ENCODE measurements at places on chromosomes 4 and X.
A peak's percentile ranks its signal among the peaks of the same experiment; 100 is the strongest.

- DNase-seq, result no peak
Measured at GRCh38 chrX:35150052-35150451, 207.5 kb downstream of the FAM47B start.

GRCh38 chr4:87058356-87059073, 123.7 kb downstream of the AFF1 start:
- peak; percentile 71 for DNase-seq

DNA sequence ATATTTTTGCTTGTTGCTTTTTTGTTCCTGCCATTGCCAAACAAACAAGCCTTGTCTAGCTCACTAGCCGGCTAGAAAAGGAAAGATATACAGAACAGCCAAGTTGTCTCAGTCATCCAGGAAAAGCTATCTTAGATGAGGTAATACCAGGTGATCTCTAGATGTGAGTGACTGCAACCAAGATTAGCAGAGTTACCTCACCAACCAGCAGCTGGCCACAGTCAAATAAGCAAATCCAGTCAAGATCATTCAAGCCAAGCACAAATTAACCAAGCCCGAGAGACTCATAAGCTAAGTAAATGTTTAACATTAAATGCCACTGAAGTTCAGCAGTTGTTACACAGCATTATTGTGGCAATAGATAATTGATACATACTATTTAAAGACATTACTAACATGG, 108.6 kb downstream of the CENPC start:
- no peak for DNase-seq

GRCh38 chr4:183830438-183830985, 74.6 kb upstream of the STOX2 start:
- DNase-seq, result no peak

DNA sequence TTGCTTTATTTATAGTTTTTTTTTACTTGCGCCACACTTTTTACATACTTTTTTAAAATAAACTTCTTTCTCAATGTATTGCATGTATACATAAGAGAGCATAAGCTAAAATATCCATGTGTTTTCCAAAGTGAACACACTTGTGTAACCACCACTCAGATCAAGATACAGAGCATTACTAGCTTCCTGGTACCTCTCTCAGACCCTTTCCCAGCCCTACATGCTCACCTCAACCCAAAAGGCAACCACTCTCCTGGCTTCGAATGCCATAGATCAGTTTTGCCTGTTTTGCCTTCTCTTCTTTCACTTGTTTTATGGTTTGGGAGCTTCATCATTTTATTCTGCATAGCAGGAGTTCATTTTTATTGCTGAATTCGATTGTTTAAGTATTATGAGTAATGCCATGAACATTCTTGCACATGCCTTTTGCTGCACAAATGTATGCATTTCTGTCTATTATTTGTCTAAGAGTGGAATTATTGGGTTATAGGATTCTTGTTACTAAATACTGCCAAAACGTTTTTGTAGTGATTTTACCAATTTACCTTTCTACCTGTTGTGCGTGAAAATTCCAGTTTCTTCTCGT, 45.9 kb upstream of the NUDT6 start:
- no peak for DNase-seq

GRCh38 chrX:11100281-11101035, 10.7 kb upstream of the HCCS start:
- no peak for DNase-seq

DNA sequence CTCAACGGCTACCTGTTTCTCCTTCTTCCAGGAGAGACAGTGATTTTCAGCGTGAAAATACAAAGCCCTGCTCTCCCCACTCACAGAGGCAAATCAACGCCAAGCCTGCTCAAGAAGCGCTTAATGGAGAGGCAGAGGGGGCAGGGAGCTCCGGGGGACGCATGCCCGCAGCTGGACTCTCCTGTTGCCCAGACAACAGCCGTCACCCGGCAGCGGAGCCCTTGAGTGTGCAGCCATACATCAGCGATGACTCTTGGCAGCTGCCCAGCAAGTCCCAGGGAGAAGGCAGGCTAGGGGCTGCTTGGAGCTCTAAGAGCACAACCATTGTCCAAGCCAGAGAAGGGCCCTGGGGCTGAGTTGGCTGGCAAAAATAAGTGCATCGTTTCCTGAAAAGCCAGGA, 71.0 kb upstream of the AFAP1 start:
- no peak for DNase-seq

DNA sequence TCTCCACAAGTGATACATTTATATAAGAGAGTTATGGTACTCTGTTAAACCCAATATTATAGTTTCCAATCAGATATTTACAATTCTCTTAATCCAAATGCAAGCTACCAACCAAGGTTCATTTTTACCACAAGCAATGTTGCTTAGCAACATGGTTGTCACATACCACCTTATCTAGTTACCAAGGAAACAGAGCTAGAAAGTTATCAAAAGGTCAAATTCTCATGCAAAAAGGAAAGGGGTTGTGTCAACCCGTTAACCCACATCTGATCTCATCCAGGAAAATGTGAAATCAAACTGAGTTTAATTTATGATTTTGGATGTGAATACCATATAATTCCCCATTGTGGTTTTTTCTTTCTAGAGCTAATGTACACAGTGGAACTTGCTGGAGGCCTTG, 274.1 kb upstream of the MAGEB2 start:
- DNase-seq, result no peak

GRCh38 chrX:47595716-47596251, 13.5 kb downstream of the TIMP1 start:
- DNase-seq, result no peak

GRCh38 chr4:65399084-65399483, 271.2 kb downstream of the EPHA5 start:
- no peak for DNase-seq

DNA sequence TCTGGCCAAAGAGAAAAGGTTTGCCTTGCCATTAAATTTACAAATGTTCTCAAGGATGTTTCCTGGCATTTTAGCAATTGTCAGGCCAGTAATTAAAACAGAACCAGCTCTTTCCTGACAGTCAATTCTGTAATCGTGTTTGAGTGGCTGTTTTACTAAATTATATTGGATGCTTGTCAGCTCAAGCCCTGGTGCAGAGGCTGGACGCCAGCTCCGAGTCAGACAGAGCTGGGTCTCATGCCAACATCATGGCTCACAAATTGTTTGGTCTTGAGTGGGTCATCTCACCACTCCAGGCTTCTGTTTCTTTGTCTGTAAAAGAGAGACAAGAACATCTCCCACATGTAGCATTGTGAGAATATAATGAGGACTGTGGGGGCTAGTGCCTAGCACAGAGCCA, 190.3 kb upstream of the PSAPL1 start:
- DNase-seq, result no peak

GRCh38 chr4:57633212-57633859, 523.2 kb upstream of the IGFBP7 start:
- no peak for DNase-seq

- no peak for DNase-seq
Measured at GRCh38 chrX:126799059-126799458, 20.5 kb upstream of the PRR32 start.

DNA sequence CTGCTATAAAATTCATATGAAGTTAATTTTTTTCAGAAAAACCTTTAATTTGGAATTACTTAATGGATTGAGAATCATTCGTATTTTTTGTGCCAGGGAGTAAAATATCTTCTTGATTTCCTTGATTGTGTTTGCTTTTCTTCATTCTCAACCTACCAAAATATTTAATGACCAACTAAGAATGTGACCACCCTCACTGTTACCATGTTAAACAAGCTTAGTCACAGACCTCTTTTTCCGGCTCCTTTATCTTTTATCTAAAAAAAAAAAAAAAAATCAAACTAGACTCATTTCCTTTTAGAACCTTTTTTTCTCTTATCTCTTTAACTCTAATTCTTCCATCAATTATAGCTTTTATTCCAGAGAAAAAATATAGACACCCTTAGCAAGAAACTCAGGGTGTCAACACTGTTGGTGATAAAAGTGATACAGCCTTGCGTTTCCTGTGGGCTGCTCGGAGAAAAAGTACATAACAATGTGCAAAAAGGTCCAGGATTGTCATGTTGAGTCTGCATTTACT, 20.6 kb upstream of the HPGDS start:
- DNase-seq, result no peak

DNA sequence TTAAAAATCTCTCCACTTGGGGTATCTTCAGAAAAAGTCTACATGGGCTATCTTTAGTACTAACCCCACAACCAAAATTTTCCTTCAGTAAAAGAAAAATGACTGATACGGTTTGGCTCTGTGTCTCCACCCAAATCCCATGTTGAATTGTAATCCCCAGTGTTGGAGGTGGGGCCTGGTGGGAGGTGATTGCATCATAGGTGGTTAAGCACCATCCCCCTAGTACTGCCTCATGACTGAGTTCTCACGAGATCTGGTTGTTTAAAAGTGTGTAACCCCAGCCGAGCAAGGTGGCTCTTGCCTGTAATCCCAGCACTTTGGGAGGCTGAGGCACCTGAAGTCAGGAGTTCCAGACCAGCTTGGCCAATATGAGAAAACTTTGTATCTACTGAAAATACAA, 66.8 kb downstream of the USP46 start:
- DNase-seq, result no peak

- DNase-seq, result no peak
Measured at GRCh38 chr4:25442863-25443307, 65.8 kb downstream of the ANAPC4 start.

DNA sequence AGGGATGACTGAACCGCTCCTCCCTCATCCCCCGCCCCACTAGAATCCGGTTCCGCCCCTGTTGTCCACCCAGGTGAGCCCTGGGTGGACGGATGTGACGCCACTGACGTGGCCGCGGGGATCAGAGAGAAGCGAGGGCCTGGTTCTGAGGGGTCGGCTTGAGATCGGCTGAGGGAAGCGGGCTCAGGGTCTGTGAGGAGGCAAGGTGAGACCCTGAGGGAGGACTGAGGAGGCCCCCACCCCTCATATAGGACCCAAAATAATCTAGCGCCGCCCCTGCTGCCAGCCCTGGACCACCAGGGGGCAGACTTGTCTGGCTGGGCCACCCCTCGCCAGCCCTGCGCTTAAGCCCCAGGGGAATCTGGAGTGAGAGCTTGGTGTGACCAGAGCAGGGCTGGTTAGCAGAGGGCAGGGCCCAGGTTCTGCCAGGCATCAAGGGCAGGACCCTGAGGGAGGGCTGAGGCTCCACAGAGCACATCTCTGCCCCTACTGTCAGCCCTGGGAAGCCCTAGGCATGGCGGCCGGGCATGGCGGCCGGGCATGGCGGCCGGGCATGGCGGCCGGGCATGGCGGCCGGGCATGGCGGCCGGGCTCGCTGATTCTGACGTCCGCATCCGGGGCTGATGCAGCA, at the start of gene MAGEA8:
Gene MAGEA8 (plus strand): TSS at position 103 of the 631 bp plus-strand sequence. CDS start 3,090 bp downstream, outside the sequence.
- peak; percentile 22 for DNase-seq

DNA sequence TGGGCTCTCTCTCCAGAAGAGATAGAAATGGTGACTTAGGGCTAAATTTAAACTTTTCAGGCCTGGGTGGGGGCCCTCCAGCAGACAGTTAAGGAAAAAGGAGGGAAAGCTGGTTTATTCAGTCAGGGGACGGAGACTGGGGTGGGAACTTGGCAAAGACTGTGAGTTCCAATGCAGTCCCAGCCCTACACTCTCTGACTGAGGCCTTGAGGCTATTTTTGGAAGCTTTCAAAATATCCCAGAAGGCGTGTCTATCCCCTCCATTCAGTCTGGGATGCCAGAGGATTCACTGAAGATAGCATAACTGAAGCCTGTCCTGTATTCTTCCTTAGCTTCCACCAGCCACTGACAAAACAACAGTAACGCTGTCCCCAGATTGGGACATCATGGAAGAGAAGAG, 32.1 kb upstream of the MSN start:
- no peak for DNase-seq

DNA sequence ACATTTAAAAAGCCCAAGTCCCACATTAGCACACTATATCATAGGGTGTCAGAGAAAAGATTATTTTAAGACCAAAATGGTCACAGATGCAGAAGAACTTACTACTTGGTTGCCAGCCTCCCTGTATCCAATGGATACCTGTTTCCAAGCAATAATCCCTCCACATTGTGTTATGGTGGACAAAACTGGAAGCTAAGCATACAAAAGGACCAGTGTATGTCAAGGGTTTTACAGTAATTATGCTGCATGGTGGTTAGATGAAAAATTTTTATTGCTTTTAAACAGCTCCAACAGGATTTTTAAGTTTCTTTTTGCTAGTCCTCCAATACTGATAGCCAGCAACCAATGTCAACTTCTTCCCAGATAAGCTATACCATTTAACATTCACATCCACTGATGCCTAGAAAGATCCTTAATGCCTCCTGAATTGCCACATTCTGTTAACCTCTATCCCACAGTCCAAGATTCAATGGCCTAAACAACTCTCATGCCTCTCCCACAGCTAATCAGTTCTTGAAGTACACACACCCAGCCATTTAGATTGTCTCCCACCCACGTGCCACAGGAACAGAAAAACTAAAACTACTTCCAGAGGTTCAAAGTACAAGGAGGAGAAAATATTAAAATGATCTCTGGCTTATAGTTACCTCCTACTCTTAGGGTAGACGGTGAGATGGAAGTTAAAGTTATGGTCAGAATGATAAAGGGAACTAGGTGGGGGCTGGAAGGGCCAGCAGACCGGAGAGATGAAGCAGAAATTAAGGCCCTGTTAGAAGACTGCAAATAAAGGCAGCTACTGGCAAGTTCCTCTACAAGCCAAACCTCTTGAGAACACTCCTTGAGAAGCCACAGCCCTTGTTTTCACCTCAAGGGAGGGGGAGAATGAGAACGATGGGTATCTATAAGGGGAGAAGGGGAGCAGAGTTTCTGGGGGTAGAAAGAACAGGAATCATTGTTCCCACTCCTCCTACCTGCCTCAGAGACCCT, 5.5 kb downstream of the MED14 start:
- DNase-seq, result no peak

- DNase-seq, result no peak
Measured at GRCh38 chr4:145681518-145681917, 1.6 kb downstream of the C4orf51 start.

DNA sequence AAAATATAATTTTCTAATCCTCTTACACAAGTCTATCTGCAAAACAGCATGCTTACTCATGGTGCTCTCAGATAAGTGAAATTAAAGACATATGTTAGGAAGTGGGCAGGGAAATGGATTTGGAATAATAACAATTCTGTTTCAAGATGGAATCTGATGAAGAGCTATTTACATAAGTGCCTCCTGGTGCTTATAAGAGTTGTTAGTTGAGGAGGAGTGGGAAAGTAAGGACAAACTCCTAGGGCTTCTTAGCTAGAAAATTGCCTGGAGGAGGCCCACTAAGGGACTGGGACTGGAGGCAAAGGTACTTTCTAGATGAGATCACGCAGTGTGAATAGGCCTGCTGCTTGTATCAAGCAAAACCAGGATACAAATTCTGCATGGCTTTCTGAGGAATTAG, 939.8 kb downstream of the GLUD2 start:
- DNase-seq, result no peak

DNA sequence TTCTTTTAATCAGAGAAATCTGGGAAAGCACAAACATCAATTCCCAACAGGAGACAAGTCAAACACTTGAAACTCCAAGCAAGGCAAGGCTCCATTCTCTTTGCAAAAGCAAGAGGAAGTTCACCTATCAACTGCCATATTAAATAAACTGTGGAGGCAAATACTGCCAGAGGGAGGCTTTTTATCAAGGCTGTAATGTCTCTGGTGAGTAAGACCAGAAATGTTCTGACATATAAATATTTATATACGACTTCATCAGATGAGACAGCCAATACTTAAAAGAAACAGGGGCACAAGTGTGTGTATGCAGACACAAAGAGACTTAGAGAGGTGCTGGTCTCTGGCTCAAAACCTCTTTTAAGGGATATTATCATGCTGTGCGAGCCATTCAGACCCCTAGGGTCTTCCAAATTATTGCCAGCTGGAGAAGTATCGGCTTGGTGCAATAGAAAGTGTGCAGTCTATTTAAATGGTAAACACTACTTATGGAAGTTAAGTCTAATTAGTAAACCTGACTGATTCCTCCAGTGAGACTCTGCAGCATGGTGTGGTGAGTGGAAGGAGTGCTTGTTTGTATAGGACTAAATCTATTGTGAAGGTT, 24.4 kb downstream of the DCX start:
- no peak for DNase-seq

All from activated CD4-positive, alpha-beta T cell treated with anti-CD3 and anti-CD28 coated beads for 48 hours (primary cell).